ENCODE measurements at places on chromosomes 12 and 14.
A peak's percentile ranks its signal among the peaks of the same experiment; 100 is the strongest.

- DNase-seq, result no peak
Measured at GRCh38 chr12:127881371-127882140, 385.4 kb upstream of the TMEM132C start.

GRCh38 chr14:68694516-68695235 is 98.2 kb downstream of the ZFP36L1 start:
- peak; percentile 25 for DNase-seq

GRCh38 chr14:32940066-32940651 is 1.5 kb downstream of the NPAS3 start:
- no peak for DNase-seq

GRCh38 chr12:42382013-42382696 is 56.2 kb downstream of the PPHLN1 start:
- DNase-seq, result no peak

DNA sequence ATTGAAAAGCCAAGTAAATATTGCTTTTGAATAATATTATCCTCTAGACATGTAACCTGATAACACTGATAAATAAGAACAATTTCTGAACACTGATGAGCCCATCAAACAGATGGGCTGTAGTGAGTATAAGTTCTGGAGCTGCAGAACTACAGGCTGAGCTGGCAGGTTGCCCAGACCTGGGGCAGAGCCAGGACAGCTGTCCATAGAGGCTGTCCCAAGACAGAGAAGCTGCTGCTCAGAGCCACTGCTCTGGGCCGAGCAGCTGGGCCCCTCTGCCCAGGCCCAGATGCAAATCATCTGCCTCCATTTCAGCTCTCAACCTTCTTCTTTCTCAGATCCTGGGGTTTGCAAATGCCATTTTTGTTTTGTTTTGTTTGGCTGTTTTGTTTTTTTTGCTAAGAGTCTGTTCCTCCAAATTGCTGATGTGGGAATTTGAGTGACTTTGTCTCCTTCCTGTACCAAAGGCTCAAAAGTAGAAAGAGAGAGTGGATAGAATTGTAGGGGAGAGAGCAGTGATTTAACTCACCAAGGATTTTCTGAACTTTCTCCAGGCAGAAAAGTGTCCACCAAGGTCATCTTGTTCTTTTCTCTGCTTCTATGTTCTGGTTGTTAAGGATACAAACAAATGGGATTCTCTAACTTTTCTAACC is 4.0 kb upstream of the TESPA1 start:
- DNase-seq, result no peak

- DNase-seq, result no peak
Measured at GRCh38 chr12:109557805-109558204, 15.5 kb downstream of the MMAB start.

DNA sequence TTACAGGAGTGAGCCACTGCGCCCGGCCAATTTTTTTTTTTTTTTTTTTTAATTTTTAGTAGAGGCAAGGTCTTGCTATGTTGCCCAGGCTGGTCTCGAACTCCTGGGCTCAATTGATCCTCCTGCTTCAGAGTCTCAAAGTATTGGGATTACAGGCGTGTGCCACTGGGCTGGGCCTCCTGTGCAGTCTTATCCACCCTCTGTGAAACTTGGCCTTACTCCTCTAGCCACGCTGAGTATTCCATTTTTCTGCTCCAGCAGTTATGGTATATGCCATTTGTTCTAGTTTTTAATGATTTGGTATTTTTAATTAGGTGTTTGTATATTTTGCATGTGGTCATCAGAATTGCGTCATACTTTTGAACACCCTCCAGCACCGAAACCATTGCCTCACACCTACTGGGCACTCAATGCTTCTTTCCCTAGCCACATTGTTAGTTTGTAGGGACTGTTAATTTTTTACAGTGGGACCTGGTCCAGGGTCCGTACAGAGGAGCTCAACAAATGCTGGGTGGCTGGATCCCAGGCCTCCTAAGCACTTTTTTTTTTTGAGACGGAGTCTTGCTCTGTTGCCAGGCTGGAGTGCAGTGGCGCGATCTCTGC is 11.4 kb downstream of the RIOX1 start:
- no peak for DNase-seq

GRCh38 chr12:11810206-11810545 is 160.7 kb downstream of the ETV6 start:
- no peak for DNase-seq

GRCh38 chr12:130132831-130133511 is 29.3 kb upstream of the FZD10 start:
- no peak for DNase-seq

- DNase-seq, result no peak
Measured at GRCh38 chr12:106139422-106140171, 843 bp upstream of the NUAK1 start.

DNA sequence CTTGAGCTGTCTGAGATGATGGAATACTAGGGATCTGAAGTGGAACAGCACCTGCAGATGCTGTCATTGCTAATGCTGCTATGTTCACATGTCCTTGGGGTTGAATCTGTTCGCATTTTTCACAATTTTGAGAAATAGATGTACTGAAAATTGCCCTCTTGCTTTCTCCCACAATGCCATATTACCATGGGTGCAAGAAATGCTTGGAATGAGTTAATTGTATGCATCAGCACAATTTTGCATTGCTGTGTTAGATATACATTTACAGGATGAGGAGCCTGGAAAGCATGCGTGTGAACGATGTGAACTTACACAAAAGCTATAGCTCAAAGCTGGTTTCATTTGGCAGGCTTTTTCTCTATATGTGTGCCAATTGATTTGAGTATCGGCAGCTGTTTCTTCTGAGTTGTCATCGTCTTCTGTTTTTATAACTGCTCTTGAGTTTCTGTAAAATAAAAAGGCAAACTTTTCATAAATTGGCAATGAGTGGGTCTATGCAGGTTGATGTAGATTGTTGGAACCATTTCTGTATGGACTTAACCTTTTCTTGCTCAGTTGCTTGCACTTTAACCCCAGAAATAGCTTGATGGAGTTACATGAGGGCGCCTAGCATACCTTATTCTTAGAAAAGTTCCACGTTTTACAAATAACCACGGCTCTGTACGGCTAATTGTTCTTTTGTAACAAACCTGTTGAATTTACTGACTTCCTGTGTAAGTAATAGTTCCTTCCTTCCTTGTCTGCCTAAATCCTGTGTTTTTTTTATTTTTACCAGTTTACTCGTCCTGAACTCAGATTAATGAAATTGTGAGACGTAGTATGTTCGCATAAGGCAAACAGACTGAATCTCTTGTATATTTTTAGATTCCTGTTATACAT is 105.9 kb downstream of the FGD4 start:
- DNase-seq, result no peak

- DNase-seq, result peak; percentile 81
Measured at GRCh38 chr14:102554821-102555819, 37.3 kb upstream of the RCOR1 start.

- no peak for DNase-seq
Measured at GRCh38 chr12:131136539-131136872, 182.8 kb downstream of the ADGRD1 start.

DNA sequence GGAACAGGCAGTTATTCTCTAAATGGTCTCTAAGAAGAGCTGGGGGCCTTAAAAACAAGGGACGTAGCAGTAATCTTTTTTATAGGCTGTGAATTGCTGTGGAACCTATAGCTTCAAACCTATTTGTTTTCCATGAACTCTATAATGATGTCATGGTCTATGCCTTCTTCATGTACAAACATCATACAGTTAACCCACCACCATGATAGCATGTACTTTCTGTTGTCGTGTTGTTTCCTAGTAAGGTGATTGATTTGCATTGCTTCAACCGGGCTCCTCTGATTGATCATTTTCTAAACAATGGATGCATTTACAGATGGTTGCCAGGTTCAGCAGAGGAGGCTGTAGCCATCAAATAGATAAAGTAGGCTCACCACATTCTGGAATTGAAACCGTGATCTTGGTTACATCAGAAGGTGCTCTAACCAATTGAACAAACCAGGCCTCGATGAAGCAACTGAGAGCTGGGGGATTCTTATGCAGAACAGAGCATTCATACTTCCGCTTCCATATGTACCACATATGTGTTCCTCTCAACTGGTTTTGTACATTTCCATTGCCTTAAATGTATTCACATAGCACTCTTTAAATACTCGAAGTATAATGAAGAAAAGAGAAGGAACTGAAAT is 25.6 kb upstream of the PCNX1 start:
- no peak for DNase-seq

DNA sequence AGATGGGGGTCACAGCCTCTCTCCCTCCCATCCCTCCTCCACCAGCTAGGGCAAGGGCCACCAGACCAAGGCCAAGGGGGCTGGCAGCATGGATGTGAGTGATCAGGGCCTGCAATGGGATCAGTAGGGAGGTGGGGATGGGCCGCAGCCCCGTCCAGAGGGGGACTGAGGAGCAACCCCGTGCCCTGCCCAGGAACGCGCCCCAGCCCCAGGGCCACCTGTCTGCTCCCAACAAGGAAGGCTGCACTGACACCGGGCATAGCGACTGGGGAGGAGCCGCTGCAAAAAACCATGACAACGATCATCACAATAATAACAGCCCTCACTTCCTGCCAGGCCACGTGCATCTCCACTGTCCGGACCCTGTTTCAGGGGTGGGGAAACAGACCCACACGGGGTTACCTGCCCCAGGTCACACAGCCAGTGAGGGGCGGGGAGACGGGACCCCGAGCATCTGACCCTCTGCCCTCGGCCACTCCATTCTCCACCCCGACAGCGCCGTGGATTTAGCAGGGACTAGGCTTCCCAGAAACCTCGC is 24.3 kb downstream of the NCOR2 start:
- no peak for DNase-seq

DNA sequence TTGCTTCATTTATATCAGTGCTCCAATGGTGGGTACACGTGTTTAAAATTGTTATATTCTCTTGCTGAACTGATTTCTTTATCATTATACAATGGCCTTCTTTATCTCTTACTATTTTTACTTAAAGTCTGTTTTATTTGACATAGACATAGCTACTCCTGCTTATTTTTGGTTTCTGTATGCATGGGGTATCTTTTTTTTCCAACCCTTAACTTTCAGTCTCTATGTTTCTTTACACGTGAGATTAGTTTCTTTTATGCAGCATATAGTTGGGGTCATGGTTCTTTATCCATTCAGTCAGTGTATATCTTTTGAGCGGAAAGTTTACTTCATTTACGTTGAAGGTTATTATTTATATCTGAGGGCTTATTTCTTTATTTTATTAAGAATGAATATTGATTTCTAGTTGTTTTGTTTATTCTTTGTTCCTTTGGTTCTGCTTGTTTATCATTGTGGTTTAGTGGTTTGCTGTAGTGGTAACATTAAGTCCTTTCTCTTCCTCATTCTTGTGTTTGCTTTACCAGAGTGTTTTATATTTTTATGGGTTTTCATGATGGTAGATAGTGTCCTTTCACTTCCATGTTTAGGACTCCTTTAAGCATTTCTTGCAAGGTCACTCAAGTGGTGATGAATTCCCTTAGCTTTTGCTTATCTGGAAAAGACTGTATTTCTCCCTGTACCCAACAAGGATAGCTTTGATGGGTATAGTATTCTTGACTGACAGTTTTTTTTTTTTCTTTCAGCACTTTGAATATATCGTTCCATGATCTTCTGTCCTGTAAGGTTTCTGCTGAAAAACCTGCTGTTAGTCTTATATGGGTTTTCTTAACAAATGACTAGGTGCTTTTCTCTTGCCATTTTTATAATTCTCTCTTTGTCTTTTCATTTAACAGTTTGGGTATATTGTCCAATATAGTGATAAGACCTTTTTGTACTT is 38.3 kb upstream of the FAR2 start:
- no peak for DNase-seq

- DNase-seq, result no peak
Measured at GRCh38 chr12:71703206-71703605, 17.3 kb downstream of the TMEM19 start.

DNA sequence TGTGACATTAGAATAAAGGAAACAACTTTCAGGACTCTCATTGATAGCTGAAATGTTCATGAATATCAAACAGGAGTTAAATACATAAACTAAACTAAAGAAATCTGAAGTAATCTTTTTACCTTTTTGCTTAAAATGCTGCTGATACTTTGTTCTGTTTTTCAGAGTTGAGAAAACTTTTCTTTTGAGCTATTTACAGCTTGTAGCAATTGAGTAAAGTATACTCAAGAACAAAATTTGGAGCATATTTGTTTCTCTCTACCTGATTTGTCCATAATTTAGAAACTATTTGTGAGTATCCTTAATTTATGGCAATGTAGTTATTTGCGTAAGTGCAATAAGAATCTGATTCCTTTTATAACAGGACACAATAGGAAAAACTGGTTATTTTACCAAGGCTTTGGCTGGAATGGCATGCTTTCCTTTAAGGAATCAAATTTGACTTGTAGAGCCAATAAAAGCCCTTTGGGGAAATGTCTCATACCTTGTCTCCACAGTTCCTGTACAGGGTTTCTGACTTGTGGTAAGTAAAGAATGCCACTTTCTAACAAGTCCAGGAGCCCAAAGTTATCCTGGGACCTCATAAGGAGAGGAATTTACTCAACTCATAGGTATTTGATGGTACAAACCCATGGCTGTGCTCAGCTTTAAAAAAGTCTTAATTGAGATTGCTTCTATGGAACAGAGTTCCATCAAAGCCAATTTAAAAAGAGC is 195.7 kb downstream of the TMEM117 start:
- DNase-seq, result no peak

DNA sequence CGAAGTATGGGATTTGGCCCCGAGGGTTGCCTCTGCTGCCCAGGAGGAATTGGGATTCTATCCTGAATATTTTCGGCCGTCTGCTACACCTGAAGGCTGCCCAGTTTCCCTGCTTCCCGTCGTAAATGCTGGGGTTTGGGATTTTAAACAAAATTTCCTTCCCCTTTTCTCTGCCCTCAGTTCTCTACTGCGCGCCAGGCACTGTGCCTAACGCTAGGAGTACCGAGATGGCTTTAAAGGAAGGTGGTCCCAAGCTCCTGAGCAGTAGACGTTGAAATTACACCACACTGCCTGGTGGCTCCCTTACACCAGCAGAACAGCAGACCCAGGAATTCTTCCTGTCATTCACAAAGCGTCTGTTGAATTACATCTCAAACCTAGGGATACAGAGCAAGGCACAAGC is 566 bp upstream of the PRDM4 start:
- DNase-seq, result no peak

GRCh38 chr12:16523951-16524331 is 82.0 kb downstream of the LMO3 start:
- DNase-seq, result no peak

Measured in activated T-cell treated with anti-CD3 and anti-CD28 coated beads, Interleukin-2, amount 50 U/mL, for 24 hours (primary cell).